Fibroblast of villous mesenchyme (primary cell): ENCODE measurements at places on chromosomes 13 and 19. TPM values are rescaled to one million over a fixed set of nuclear protein-coding genes. Genes with fewer than 3 reads are reported as not detected.

DNA sequence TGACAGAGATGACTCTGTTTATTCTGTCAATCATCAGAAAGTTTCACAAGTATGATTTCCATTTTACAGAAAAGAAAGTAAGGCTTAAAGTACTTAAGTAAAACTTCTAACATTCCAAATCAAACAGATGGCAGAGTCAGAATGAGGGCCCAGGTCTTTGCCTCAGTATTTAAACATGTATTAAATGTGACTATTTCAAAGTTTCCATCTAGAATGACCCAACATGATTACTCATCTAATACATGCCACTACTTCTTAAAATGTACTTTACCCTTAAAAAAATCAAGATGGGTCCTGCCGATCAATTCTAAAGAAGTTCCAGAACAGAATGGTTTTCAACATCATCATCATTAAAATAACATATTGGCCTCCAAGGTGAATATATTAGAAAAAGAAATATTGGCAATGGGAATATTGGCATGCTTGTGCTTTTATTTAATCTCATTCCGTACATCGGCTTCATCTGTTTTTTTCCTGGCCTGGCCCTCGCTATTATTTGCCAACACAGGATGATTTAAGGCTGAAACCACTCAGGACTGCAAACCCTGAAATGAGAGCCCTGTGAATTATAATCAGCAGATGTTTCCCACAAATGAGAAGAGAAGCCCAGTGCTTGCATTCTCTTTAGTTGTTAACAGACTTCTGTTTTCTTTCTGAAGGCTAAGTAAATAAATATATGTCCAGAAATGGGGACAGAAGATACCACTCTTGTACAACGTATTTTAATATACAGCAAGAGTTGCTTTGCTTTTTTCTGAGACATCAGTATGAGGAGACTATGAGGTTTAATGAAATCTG is 340.0 kb downstream of the DNAJC15 start:
- DNase-seq: peak; percentile 45

Gene RABAC1
- total RNA-seq: 105 and 173 TPM in 2 replicates

Gene TEX101
- total RNA-seq: not detected in 2 replicates

Gene TMEM91
- 2.6 and 5.5 TPM in 2 replicates for total RNA-seq

DNA sequence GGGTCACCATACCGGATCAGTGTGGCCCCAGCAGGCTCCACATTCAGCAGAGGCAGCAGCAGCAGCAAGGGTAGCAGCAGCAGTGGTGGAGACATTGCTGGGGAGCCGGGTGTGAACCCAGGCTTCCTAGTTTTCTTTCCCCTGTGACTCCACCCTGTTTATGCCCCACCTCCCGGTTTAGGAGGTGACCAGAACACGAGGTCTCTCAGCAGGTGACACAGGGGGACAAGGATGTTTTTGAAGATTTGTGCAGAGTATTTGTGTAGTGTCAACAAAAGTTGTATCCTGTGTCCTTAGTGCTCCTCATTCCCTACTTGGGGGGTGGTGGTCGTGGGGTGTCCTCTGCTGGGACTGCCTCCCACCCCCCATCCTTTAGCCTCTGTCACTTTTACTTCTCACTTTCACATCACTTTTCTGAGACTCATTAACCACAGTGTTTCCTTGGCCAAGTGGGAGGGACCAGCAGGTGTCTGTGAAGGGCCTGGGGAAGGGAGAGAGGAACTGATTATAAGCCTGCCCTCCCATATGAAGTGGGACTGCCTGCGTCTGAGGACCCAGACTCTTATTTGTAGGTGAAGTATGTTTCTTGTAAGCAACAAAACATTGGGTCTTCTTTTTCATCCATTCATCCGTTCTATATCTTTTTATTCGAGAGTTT is 15.6 kb upstream of the KCNC3 start:
- DNase-seq: no peak

Gene SYCN
- not detected in 2 replicates for total RNA-seq

DNA sequence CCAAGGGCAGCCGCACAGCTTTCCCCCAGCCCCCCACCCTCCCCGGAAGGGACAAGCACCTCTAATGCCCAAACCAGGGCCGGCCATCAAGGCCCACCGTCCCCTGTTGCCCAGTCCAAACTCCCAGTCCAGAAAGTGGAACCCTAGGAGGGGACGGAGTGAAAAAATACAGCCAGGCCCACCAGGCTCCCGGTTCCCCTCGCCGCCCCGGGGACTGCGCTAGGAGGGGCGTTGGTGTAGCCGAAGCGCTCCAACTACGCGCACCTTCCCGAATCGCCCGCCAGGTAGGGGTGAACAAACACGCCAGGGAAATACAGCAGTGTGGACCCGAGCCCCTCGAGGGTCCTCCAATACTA is 1.3 kb downstream of the KLF16 start:
- DNase-seq: no peak

DNA sequence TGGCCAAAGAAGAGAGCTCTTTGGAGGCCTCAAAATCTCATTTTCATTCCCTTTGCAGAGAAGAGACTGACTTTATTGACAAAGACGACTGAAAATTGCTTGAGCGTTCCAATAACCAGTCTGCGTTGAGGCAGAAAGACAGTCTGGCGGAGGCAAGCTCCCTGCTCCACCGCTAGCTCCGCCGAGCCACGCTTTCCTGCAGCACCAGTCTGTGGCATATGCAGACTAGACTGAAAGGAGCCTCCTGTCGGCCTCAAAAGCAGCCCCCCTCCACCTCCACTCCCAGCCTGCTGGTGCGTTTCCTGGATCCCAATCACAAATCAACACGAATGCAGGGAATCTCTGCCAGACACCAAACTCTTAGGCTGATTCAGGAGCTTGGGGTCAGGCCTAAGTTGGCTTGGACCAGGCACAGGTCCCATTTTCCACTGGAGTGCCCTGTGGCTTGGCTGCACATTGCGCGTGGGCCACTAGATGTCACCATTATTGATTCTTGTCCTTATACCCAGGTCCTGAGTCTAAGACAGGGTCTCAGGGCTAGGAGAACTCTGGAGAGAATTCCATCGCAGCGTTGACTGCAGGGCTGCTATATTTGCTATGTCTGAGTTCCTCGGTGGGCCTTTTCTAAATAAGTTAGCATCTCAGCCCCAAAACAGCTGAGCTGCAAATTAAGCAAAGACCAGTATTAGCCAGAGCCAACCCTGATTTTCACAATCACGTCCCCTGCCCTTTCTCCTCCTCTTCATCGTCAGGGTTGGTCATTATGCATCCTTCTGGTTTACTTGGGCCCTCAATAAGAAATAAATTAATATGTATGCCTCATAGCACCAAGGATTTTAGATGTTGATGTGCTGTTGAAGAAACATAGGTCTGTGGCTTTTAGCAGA is 5.2 kb upstream of the ZNF507 start:
- peak; percentile 47 for DNase-seq

Gene KLF1
- not detected in 2 replicates for total RNA-seq

Gene GPR18
- not detected in 2 replicates for total RNA-seq

GRCh38 chr19:35170359-35171061 is 16.0 kb downstream of the FXYD5 start:
- no peak for DNase-seq

DNA sequence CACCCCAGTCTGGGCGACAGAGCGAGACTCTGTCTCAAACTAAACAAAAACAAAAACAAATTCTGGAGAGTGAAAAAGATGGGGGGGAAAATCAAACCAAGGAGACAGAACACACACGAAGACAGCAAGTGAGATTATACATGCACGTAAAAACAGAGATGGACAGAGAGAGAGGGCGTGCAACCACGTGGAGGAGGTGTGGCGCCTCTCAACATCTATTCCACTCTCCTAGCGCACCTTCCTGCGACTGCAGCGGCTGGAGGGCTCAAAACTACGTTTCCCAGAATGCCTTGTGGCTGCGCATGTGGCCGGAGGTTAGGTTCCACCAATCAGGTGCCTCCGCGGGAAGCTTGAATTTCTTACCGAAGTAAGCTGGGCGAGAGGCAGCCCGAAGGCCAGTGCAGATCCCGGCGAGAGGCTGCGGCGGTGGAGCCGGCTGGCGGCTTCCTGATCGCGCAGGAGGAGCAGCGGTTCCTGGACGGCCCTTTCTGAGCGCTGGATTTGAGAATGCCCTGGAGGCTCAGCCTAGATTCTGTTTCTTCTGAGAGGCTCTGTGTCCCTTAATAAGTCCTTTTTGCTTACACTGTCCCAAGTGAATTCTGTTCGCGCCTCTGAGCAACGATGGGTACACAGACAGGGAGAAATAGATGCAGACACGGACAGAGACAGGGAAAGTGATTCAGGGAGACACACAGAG is 13.1 kb upstream of the NANOS2 start:
- DNase-seq: peak; percentile 89

DNA sequence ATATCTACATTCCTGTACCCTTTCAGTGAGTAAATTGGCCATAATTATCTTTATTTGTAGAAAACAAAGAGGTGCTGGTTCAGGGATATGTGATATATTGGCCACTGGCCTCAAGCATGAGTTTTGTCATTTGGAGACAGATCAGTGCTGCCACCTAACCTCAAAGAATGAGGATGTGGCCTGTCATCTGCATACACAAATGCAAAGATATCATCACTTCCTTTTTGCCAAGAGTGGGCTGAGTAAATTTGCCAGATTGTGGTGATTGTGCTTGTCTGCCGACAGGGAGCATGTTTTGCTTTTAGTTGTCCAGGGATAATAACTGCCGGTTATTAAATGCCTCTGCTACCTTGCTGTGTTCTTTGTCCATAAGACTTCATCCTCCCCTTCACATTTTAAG is 44.2 kb downstream of the WASF3 start:
- DNase-seq: peak; percentile 30

DNA sequence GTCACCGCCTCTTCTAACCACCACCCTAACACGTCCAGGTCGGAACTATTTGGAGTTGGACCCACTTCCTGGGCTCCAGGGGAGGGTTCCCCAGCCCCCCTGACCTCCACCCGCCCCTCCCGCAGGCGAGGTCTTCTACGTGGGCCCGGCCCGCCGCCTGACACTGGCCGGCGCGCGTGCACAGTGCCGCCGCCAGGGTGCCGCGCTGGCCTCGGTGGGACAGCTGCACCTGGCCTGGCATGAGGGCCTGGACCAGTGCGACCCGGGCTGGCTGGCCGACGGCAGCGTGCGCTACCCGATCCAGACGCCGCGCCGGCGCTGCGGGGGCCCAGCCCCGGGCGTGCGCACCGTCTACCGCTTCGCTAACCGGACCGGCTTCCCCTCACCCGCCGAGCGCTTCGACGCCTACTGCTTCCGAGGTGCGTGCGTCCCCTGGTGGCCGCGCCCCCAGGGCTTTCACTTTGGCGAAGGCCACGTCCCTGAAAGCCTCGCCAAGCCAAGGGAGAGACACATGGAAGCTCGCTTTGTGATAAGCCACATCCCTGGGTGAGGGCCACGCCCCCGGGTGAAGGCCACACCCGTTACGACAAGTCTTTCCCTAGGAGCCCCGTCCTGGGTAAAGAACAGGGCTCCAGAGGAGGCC is 13.2 kb downstream of the NCAN start:
- peak; percentile 79 for DNase-seq

- no peak for DNase-seq
These were observed 17.8 kb downstream of the KCTD12 start for GRCh38 chr13:76868371-76868770.

GRCh38 chr13:42747399-42747873 is 33.9 kb upstream of the FAM216B start:
- peak; percentile 99 for DNase-seq

Gene ZNF560
- total RNA-seq: 0.86 and 0.97 TPM in 2 replicates

- DNase-seq: peak; percentile 26
These were observed 12.5 kb upstream of the TBC1D4 start for GRCh38 chr13:75494491-75494890.

DNA sequence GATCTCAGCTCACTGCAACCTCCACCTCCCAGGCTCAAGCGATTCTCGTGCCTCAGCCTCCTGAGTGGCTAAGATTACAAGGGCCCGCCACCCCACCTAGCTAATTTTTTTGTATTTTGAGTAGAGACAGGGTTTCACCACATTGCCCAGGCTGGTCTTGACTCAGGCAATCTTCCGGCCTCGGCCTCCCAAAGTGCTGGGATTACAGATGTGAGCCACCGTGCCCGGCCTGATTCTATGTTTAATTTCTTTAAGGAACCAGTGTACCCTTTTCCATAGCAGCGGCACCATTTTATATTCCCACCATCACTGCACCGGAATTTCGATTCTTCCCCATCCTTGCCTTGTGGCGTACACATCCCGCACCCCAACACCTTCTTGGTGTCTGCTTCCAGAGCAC is 17.7 kb upstream of the INSR start:
- DNase-seq: no peak

DNA sequence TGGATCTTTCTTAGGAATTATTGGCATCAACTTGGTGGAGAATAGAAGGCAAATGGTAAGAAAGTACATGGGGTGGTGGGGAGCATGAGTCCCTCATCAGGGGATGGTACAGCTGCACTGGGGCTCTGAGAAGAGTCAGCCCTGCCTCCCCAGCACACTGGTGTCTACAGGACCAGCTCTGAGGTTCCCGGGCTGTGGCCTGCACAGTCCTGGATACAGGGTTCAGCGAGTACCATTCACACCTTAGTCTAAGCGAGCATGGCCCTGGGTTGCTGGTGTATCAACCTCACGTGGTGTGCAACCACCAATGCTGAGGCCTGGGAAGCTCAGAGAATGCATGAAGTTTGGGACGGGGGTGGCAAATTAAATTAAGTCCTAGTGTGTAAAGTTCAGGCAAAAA is 10.1 kb downstream of the TMEM255B start:
- no peak for DNase-seq

Gene ZNF175
- 5.5 and 9.9 TPM in 2 replicates for total RNA-seq

Gene KLK8
- total RNA-seq: not detected in 2 replicates

DNA sequence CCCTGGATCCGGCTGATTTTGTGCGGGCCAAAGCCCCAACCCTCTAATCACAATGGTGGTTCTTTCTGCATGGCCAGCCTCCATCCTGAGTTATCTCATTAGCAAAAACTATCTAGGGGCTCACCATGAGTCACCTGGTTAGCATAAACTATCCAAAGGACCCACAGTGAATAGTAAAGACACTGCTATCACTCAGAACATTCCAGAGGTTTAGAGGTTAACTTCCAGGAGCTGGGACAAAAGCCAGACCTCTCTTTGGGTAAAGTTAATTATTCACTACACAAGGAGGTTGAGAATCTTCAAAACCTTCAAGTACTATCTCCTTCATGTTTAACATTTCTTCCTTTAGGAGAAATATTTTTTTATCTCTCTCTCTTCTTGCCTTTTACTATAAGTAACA is 18.8 kb upstream of the PPP5C start:
- peak; percentile 74 for DNase-seq

- peak; percentile 3 for DNase-seq
These were observed 968.8 kb downstream of the TUBA3C start for GRCh38 chr13:18212873-18213272.

Gene PRR19
- total RNA-seq: 0.64 and 0.86 TPM in 2 replicates

Gene RNF113B
- total RNA-seq: not detected in 2 replicates

DNA sequence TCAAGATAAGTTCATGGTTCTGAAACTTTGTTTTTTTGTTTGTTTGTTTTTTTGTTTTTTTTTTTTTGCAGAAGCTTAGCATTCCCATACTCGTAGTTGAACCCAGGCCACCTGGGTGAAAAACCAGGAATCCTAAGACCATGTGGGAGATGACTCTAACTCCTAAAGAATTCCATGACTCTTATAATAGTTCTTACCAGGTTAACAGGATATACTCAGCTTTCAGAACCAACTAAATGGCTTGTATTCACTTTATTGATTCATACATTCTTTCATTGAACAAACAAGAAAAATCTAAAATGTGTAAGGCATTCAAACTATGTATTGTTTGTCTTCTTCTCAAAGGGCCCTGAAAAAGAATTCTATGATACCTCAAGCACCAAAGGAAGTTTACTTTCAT is 40.5 kb upstream of the KLF5 start:
- DNase-seq: no peak

- DNase-seq: peak; percentile 84
These were observed 15.5 kb downstream of the DPP9 start for GRCh38 chr19:4707956-4708650.

Gene SSC5D
- 21.2 and 23.2 TPM in 2 replicates for total RNA-seq
